Epithelial cell of esophagus (primary cell): ENCODE measurements at places on chromosomes 7 and 10.

- DNase-seq = no peak
These were observed 35.1 kb downstream of the PDGFA start for GRCh38 chr7:484356-485101.

- no peak for DNase-seq
These were observed 452.9 kb upstream of the AKR1E2 start for GRCh38 chr10:4373098-4373497.

GRCh38 chr10:43273543-43273942 lies 6.7 kb upstream of the RASGEF1A start:
- no peak for DNase-seq

DNA sequence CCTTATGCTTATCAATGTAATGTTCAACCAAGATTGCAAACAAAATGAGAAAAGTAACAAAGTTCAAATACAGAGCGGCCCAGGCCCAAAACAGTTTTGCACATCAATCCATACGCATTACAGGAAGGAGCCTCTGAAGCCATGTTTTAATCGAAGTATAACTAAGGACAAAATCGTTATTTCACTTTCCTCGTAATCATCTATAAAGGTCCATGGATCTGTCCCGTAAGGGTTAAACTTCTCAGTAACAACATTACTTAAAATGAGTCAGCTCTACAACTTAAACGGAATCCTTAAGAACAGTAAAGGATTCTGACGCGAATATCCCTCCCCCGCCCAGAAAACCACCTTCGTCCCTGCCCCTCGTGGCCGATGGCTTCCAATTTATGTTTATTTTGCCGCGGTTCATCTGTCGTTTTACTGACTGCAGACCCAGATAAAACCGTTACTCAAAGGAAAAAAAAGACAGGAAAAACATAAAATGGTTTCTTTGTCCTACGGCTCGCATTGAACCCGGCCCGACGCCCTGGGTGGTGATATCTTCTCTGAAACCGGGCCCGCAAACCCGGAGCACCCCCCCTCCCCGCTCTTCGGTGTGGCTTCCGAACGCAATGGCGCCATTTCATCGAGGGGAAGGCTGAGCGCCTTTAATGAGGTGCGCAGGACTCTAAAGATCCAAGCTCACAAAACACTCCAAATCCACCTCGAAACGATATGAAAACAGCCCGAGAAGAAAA lies 1.1 kb downstream of the HNRNPA2B1 start:
- DNase-seq = peak; percentile 49

DNA sequence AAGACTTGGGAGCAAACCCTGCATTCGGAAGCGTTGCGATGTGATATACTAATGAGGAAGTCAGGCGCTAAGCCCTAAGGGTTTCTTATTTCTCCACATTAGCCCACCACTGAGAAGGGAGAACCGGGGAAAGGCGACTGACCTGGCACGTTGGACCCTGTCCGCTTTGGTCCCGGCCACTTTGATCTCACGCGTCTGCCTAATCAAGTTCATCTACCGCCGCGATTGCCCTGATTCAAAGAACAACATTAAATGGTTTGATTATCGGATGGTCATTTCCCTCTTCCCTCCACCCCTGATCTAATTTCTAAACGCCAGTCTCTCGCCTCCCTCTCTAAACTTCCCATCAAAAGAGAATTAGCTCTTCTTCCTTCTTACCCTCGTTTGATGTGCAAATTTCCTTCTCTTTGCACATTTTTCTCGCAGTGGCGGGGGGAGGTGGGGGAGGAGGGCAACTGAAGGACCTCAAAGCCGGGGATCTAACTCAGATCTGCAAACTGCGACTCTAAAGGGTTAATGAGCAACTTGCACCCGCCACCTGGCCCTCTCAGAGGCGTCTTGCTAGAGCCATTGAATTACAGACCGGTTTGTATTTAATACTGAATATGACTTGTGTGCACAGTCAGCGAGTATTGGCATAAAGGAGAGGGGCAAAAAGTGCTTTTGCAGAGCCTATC lies 687 bp upstream of the DKK1 start:
- DNase-seq = no peak

DNA sequence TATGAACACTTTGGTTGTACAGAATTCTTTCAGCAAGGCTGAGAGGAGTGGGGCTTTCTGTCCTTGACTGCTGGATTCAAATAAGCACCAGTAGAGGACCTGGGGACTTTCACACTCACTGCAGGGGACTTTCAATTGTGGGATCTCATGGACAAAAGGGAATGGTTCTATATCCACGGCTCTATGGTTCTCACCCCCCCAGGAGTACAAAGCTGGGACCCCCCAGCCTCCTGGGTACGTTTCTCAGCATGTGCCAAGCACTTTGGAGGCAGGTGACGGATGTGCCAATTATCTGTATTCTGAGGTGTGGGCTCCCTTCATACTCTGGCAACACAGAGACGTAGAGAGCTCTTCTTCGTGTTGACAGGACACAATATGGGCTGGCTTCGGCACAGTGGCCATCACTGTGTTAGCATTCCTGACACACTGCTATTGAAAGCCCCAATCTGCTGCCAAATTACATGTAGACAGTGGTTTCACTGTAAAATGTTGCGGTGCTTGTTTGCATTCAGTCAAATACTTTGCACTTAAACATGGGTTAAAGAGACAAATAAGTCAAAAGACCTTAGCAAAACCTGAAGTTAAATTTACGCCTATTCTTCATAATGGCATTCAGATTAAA lies 92.7 kb upstream of the SAMD8 start:
- DNase-seq = no peak

- DNase-seq = no peak
These were observed 142.7 kb downstream of the GRM3 start for GRCh38 chr7:86786376-86786775.

- DNase-seq = no peak
These were observed 32.9 kb downstream of the RNF32 start for GRCh38 chr7:156673454-156673853.

DNA sequence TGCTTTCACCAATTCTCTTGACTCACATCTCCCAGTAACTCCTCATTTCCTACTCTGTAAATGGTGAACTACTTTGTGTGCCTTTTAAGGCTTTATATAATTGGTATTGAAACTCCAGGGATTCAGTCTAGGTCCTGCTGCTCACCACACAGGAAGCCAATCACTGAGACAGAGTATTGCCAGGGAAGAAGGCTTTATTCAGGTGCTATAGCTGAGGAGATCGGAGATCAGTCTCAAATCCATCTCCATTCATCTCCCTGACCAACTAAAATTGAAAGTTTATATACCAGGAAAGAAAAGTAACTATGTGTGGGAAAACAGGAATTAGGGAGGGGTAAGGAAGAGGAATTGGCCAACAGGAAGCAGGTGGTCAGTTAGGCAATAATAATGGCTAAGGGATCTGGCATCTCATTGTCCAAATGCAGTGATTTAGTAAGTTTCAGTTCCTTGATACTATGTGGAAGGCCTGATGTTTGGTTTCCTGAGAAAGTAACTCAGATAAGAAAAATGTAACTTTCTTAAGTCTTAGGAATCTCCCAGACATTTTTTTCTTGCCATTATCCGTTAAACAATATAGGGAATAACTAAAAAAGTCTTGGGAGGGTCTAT lies 10.2 kb upstream of the SDHAF3 start:
- peak; percentile 32 for DNase-seq

DNA sequence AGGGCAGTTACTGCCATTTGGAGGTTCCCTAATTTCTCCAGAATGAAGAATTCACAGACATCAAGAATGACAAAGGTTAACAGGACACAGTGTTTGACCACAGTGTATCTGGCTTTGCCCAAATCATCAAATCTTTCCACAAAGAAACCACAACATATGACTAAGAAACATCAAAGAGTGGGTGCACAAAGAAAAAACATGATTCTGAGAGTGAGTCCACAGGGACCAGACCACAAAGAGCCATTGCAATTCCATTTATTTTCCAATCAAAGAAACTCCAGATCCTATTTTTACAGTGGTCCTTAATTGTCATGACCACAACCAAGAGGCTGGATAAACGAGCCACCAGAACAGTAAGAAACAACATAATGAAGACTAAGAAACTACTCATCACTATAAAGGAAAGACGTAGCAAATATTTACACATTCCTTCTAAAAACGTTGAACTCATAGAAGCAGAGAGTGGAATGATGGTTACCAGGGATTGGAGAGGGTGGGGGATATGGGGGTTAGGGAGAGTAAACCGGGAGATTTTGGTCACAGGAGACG lies 286.5 kb downstream of the DOCK4 start:
- peak; percentile 9 for DNase-seq
